ENCODE measurements at places on chromosomes 3 and 15.
A peak's percentile ranks its signal among the peaks of the same experiment; 100 is the strongest.

DNA sequence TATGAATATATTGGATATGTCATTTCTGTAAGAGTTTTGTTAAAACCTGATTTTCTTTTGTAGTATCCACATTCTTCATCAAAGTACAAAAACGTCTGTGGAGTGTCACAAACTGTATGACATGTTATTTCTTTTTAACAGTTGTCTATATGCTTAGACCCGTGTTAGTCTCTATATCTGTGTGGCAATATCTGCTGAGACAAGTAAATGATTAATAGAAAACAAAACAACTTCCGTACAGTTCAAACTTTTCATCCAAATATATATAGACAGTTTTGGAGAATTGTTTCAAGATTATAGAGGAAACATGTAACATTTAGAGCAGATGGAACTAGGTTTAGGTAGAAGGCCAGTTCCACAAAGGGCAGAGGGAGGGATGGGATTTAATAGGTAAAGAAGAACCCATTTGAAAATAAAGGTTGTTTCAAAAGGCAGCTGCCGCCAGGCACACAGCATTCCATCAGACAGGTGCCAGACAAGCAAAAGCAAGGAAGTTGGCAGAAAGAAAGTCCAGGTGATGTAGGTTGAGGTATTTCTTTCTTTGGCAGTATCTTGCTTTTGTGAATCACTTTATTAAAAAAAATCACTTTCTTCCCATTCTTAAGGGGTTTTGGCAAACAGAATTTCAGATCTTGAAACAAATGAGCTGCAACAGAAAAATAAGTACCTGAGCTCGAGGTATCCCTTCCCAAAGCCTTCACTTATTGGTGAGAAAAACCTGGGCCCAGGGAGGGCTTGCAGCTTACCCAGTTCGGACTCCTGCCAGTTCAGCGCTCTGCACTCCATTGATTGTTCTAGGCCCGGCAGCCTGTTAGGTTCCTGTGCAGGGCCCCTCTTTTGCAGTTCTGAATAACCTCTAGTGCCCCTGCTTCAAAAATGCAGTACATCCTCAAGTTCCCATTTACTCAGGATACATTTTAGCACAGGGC is 49.0 kb downstream of the LRRN1 start:
- DNase-seq = peak; percentile 26

- no peak for DNase-seq
Measured at GRCh38 chr15:77192451-77192850, 121.5 kb upstream of the TSPAN3 start.

DNA sequence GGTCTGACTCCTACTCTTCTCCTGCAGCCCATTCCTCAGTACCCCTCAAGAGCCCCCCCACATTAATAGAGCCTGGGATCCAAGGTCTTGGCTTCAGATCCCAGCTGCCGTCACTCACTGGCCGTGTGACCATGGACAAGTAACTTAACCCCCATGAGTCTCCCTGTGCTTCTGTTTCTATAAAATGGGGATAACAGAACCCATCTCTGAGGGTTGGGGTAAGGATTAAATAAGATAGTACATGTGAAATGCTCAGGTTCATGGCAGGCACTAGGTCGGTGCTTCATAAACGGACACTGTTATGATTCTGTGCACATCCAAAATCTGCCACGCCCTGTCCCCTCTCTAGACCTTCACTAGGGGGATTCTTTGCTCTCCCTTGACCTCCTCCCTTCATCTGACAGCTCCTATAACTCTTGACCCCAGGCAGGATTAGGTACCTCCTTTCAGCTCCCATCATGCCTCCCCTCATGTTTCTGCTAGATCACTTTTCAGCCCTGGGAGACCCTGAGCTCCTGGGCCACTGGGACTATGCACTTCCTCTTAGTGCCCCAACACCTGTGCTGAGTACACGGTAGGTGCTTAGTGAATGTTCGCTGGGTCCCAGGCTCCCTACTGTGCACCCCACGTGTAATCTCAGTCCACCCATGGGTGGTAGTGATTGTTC is 1.5 kb downstream of the CAND2 start:
- no peak for DNase-seq

GRCh38 chr3:150128126-150128525 is 157.4 kb upstream of the PFN2 start:
- DNase-seq = no peak

DNA sequence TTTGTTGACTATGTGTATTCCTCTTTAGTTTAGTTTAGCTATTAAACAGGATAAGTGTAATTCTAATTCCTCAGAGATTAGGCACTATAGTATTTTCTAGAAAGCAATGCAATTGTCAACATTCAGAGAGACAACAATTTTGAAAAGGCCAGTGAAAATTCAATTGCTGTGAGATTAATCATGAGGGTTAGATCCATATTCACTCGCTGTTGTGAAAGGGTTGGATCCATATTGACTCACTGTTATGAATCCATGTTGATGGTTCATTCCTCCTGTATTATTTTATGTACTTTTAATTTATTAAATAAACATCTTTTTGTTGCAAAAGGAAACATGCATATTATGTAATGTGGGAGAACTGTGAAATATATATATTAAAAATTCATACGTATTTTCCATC is 641 bp downstream of the TRAT1 start:
- no peak for DNase-seq

GRCh38 chr15:99155961-99156443 is 51.1 kb downstream of the SYNM start:
- DNase-seq = peak; percentile 63

DNA sequence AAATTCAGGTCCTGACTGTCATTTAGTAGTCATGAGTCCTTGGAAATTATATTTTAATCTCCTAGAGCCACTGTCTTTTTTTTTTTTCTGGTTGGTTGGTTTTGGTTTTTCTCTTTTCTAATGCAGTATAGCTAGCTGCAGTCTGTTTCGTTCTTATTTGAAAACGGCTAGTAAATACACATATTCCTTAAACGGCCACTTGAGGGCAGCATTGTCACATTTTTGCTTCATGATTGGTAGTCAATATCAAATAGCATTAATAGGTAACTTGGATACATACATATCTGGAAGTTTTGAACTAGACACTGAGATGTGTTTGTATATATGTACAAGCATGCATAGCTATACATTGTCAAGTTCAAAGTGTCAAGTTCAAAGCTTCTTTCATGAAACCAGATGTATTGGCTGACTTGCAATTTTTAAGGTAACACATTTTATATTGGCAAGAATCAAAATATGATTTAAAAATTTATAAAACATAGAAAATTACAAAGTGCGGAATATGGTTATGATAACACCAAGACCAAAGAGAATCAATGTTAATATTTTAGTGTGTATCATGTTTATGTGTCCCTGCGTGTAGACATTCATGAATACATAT is 22.5 kb downstream of the GABRA5 start:
- DNase-seq = peak; percentile 52

GRCh38 chr15:62878070-62878469 is 164.5 kb upstream of the TPM1 start:
- DNase-seq = no peak

- DNase-seq = no peak
Measured at GRCh38 chr15:99507504-99508310, 58.1 kb upstream of the MEF2A start.

DNA sequence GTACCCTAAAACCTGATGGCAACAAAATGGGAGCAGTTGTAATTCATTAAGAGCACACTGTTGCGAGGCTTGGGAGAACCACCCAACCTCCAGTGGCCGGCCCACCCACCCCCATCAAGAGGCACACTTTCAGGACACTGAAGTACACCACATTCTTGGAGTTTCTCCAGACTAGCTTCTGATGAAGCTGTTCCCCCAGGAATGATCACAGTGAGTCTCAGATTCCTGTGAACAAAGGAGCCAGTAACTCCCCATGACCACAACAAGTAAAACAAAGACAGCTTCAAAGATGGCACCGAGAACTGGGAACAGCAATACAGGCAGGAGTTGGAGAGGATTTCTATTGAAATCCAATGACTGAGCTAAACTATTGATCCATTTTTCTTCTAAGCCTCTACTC is 126.0 kb downstream of the ST8SIA2 start:
- no peak for DNase-seq

GRCh38 chr3:13544293-13544831 is 4.6 kb upstream of the FBLN2 start:
- no peak for DNase-seq

DNA sequence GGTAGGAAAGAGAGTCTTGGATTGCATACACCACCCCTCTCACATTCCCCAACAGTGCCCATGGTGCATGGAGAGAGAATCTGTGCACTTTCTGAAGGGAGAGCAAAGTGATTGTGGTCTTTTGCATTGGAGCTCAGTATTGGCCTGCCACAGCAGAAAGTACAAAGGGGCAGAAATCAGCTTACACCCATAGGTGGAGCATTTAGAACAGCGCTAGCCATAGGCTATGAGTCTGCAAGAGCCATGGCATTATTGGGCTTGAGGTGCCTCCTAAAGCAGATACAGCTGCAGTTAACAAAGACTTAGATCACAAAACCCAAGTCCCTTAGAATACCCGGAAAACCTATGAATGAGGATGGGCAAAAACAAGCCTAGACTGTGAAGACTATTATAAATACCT is 21.8 kb downstream of the SI start:
- no peak for DNase-seq

DNA sequence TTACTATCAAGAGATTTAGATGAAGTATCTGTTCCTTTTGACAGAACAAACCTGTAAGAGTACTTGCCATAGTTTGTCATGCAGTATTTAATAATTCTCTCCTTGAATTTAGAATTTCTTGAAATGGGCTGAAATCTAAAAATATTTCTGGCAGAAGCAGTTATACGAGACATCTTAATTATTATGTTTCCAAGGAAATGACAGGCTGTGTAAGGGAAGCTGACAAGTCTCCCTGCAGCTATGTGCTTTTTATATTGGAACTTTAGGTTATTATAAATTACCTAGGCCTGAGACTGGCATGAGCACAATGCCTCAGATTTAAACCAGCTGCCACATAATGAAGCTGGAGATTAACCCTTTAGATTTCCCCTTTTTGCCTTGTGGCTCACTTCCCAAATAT is 365.0 kb upstream of the EPHA6 start:
- no peak for DNase-seq

DNA sequence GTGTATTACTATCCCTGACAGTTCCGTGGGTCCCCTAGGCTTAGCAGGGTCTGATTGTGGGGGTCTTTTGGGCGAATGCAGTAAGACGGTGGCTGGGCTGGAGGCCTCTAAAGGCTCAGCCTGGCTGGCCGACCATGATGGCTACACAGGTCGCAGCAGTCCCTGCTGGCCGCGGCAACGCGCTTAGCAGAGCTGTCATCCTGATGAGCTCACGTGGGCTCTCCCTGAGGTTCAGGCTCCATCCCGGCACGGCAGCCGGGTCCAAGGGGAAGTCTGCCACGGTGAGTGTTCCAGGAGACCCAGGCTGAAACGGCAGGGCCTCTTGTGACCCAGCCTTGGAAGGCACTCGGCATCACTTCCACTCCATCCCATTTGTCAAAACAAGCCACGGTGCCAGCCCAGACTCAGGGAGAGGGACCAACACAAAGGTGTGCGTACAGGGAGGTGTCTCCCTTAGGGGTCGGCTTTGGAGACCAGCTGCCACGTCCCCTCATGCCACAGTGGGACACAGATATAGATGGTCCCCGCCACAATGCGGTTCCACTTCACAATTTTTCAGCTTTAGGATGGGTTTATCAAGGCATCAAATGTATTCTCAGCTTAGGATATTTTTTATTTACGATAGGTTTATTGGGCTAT is 101.8 kb downstream of the XXYLT1 start:
- DNase-seq = no peak

DNA sequence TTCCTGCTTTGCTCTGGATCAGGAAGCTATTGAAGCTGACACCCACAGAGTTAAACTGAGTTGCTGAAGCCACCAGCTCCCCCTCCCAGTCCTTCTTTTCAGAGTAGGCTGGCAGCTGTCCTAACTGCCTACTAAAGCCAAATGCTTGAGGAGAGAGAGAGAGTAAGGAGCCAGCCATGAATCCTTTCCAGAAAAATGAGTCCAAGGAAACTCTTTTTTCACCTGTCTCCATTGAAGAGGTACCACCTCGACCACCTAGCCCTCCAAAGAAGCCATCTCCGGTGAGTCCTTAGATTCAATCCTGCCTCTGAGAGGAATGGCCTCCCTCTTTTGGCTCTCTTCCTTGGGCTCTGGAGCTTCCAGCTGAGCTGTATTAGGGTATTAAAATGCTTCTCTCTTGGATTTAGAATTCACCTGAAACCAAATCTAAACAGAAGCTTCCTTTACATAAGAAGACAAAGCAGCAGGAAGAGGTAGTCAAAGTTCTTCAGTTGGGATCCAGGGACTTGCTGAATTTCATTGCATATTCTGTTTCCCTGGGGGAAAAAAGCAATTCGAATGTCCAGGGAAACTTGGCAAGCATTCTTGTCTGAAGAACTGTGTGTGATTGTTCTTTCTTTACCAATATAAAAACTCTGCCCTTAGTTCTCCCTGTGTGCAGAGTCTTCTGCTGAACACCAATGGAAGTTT is at the start of gene SLC15A2:
Gene SLC15A2, plus strand, starts transcription at position 101 of the 690 bp plus-strand sequence. Its CDS starts 76 bp downstream, at position 177.
- no peak for DNase-seq

DNA sequence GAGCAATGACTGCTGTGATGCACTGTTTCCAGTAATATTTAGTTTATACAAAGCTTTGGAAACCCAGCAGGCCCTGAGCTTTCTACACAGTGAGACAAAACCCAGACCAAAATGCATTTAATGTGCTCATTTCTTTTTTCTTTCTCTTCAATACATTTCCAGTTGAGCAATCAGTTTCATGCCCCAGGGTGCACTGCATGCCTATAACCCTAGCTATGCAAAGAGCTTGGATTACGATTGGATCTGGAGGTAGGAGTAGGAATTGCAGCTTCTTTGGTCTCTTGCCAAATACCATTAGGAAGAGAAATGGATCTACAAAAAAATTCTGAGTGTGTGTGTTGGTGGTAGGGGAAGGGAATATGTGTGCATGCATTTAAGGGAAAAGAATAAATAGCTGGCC is 1001.4 kb downstream of the SQOR start:
- no peak for DNase-seq

DNA sequence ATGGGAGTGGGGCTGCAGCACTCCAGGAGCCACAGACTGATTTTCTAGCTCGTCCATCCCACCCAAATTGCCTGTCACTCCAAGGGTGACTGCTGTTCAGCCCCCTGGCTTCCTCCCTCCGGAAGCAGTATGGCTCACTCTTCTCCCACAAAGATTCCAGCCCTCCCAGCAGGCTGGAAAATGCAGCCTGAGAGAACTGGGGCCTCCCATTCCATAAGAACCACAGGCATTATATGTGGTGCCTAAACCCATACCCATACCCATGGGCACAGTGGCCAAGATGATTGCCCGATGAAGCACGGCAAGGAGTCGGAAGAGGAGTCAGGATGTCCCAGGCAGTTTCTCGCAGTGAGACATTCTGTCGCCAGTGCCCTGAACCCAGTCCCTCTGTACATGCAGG is 6.0 kb upstream of the VILL start:
- DNase-seq = no peak

DNA sequence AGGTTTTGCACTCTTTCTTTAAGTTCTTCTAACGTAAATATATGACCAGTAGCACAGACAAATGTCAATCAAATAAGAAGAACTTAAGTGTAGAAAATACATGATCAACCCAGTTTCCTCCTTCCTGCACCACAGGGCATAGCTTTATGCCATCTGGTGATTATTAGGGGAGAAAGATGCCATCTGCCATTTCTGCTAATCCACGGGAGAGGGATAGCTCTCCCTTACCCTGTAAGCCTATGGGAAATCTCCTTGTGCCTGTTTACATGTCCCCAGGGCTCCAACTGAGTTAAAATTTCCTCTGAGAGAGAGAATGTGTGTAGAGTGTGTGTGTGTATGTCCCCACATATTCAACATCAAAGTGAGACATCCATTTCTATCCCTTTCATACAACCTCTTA is 135.9 kb downstream of the RSL24D1 start:
- no peak for DNase-seq
